ENCODE measurements at places on chromosomes 3 and 15. TPM values are rescaled to one million over a fixed set of nuclear protein-coding genes. Genes with fewer than 3 reads are reported as not detected.

The FETUB gene
- polyA plus RNA-seq = not detected

The C3orf22 gene
- polyA plus RNA-seq = not detected

The TRIM71 gene
- 0.01 TPM for polyA plus RNA-seq

The HCLS1 gene
- polyA plus RNA-seq = 6.9 TPM

The PAK6 gene
- polyA plus RNA-seq = 1.1 TPM

The CLEC3B gene
- polyA plus RNA-seq = 26.7 TPM

The DNAH12 gene
- 0.27 TPM for polyA plus RNA-seq

The MESP2 gene
- 0.17 TPM for polyA plus RNA-seq

The GPR15 gene
- not detected for polyA plus RNA-seq

The RASSF1 gene
- polyA plus RNA-seq = 33.3 TPM

The MCF2L2 gene
- 0.38 TPM for polyA plus RNA-seq

The ZPLD1 gene
- polyA plus RNA-seq = not detected

The GABRB3 gene
- 0.35 TPM for polyA plus RNA-seq

The OXNAD1 gene
- 8.2 TPM for polyA plus RNA-seq

The NAA50 gene
- polyA plus RNA-seq = 495 TPM

The PPP1R14D gene
- not detected for polyA plus RNA-seq

The SCN11A gene
- 0.04 TPM for polyA plus RNA-seq

The FGF12 gene
- 0.87 TPM for polyA plus RNA-seq

The TGM5 gene
- polyA plus RNA-seq = 0.06 TPM

The FEZF2 gene
- not detected for polyA plus RNA-seq

The MKRN2OS gene
- polyA plus RNA-seq = 0.38 TPM

The CDHR4 gene
- 0.28 TPM for polyA plus RNA-seq

The DUOXA2 gene
- not detected for polyA plus RNA-seq

The DAZL gene
- polyA plus RNA-seq = not detected

All from psoas muscle (tissue), 8 donors.